Stimulated activated CD8-positive, alpha-beta memory T cell treated with anti-CD3 and anti-CD28 coated beads, Interleukin-4, amount 100 ng/mL, for 1 hour (primary cell): ENCODE measurements at places on chromosomes 5 and 9.

GRCh38 chr5:106454651-106455415 lies 1215.9 kb downstream of the EFNA5 start:
- DNase-seq, result no peak

- no peak for DNase-seq
These were observed 4.5 kb downstream of the CORO2A start for GRCh38 chr9:98187926-98188325.

- no peak for DNase-seq
These were observed 13.1 kb upstream of the INSYN2B start for GRCh38 chr5:169993485-169993790.

- DNase-seq, result no peak
These were observed 218.5 kb downstream of the PLK2 start for GRCh38 chr5:58241389-58241788.

GRCh38 chr5:1727571-1727970 lies 72.1 kb downstream of the MRPL36 start:
- no peak for DNase-seq

DNA sequence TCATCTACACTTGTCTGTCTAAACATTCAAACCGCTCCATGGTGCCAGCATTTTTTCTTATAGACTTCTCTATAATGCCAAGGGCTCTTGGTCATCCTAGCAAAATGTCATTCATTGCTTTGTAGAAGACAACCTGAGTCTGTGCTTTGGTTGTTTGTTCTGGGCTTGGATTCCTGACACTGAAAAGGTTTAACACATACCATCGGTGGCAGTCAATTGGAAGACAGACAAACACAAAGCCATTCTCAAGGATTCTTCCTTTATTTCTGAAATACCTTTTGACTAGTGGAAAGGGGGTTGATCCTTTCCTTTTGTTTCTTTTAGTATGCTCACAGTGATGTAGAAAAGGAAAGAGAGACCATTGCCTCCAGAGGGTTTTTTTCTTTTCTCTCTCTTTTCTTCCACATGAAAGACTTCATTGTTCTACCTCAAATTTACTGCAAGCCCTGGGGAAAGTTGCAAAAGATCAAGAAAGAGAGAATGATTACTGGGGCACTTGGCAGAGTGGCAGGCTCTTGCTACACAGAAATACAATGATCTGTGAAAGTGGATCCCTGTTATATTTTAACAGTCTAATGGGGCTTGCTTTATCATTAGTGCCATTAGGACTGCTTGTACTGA lies 66.4 kb upstream of the TMC1 start:
- no peak for DNase-seq

DNA sequence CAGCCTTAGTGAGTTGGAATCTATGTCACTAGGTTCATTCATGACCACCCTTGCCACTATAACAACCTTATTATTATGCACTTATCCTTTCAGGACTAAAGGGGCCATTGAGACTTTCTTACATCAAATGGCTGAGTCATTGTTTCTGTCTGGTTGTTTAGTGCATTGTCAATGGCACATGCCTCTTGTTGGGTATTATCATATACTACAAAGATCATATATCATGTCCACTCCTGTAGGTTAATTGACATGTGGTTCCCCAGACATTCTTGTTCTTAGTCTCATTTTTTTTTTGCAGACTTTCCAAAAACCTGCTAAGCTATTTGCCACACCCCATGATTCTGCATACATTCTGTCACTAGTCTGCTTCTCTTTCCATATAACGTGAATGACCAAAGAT lies 66.7 kb upstream of the PRDM9 start:
- DNase-seq, result no peak

DNA sequence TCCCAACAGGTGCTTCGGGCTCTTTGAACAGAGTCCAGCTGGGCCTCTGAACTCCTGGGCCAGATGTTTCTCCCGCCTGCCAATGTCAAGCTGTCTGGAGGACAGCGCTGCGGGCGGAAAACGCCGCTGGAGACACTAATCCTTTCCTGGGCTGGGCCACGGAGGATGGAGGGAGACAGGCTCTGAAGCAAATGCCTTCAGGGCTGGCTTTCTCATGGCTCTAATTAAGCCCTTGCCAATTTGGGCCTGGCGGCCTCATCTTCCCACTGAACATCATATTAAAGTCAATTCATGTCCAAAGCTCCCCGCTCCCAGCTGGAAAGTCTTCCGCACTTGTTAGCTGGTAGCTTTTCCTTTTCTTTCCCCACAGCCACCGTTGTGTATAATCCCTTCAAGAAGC lies 72.7 kb downstream of the NTNG2 start:
- DNase-seq, result no peak

- DNase-seq, result no peak
These were observed 73.5 kb downstream of the WWC1 start for GRCh38 chr5:168364750-168365550.

GRCh38 chr9:20753761-20754160 lies 69.7 kb downstream of the FOCAD start:
- no peak for DNase-seq

- no peak for DNase-seq
These were observed 107.7 kb upstream of the TLX3 start for GRCh38 chr5:171201310-171201709.

DNA sequence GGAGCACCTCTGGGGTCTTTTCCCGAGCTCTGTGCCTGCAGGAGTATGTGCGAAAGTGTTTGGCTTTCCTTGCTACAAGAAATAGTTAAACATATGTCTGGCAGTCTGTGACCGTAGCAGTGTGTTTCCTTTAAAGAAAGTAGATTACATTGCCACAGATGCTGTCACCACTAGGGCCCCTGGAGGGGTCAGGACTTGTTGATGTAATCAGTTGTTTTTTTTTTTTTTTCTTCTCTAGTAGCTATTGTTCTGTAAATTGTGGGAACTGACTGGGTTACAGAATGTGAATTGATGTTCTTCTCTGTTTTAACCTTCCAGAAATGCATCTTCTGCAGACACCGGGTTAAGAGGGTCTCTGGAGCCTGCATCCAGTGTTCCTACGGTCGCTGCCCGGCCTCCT lies 345.6 kb downstream of the KDM4C start:
- no peak for DNase-seq

DNA sequence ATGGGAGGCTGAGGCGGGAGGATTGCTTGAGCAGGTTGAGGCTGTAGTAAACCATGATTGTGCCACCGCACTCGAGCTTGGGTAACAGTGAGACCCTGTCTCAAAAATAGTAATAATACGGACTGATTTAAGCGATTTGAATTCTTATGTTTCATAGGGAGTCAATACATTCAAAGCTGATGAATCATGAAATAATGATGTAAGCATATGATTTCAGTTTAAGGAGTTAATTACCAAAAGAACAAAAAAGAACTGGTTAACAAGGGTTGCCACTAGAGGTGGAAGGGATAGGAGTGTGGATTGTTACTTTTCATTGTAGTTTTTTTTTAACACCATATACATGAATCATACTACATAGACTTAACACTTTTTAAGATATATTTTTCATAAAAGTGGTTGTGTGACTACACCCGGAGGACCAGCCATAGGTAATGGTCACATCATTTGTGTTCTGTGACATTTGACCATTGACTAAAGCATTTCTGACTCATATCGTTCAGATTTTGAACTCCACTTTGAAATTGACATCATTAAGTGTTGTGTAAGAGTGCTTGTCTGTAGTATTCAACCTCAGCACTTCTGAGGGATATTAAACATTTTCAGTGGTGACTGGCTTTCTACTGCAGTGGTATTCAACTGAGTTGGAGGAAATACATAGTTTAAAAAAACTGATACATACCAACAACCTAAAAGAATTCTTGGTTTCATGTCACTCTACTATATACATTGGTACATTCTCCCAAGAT lies 7.0 kb downstream of the TRMT10B start:
- DNase-seq, result no peak

DNA sequence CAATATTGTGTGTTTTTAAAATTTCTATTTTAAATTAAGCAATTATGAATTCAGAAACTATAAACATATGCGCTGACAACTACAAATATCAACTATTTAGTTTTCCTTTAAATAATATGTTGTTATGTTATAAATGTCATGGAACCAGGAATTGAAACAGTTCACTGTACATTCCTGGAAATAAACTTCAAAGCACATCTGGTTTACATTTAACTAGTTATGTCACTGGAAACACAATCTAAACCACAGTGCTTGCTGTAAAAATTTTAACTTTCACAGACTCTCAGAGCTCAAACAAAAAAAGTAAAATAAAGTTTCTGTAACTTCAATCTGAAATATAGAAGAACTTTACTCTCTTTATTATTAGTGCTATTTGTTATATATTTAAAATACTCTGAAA lies 179.2 kb downstream of the FBN2 start:
- DNase-seq, result no peak

GRCh38 chr5:73899055-73899454 lies 273.1 kb downstream of the ARHGEF28 start:
- no peak for DNase-seq

- no peak for DNase-seq
These were observed 248.4 kb downstream of the PLK2 start for GRCh38 chr5:58211441-58211840.

DNA sequence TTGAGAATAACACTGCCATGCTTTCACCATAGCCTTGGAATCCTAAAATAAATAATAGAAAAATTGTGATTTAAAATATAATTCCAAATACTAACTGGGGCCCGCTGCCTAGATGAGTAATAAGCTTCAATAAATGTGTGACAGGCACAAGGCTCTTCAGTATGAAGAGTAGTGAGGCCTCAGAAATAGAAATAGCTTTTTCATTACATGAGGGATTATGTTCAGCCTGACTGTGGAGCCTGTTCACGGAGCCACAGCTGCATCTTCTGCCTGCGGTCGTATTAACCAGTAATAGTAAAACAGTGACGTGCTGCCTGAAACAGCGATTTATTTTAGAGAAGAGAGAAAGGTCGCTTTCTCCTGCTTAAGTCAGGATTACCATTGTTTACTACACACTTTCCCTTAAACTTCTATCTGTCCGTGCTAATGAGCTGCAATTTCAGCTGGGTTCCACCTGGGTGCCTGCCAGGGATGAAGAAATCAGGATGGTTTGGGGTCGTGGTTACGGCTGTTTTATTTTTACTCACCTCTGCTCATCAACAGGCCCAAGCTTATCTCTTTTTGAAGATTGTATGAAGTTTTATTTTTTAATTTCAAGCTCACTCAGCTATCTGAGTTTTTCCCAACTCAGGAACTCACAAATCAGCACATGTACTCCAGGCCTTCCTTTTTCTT lies 284.9 kb upstream of the WWC1 start:
- DNase-seq, result no peak

DNA sequence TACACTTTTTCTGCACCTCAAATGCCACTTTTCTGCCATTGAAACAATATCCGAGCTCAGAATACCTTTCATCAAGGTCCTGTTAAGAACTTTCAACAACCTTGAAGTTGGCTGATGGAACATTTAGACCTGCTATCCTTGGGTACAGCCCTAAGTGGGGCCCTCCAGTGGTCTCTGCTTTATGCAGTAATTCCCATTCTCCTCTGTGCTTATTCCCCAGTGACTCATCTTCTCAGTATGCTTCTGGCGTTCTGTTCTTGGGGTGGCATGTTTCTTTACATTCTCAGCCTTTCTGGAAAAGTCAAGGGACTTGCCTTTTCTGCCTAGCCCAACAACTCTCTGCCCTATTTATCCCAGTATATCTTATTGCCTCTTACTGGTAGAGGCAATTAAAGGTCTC lies 7.1 kb downstream of the ANP32B start:
- no peak for DNase-seq

- DNase-seq, result no peak
These were observed 24.6 kb upstream of the COL27A1 start for GRCh38 chr9:114130624-114131277.

DNA sequence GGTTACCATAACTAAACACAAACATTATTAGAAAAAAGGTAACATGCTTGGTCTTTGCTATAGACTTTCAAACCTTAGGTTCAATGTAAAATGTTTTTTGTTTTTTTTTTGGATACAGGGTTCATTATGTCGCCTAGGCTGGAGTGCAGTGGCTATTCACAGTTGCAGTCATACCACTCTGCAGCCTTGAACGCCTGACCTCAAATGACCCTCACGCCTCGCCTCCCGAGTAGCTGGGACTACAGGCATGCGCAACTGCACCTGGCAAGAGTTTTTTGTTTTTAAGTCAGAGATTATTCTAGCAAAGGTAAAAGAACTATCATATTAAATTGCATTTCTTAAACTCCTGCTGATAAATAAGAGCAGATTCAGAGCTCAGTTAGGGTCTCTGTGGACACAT lies 55.1 kb upstream of the NR5A1 start:
- DNase-seq, result no peak

GRCh38 chr9:38278457-38278856 lies 114.0 kb upstream of the ALDH1B1 start:
- DNase-seq, result no peak
